ENCODE measurements at places on chromosomes 7 and 10.

DNA sequence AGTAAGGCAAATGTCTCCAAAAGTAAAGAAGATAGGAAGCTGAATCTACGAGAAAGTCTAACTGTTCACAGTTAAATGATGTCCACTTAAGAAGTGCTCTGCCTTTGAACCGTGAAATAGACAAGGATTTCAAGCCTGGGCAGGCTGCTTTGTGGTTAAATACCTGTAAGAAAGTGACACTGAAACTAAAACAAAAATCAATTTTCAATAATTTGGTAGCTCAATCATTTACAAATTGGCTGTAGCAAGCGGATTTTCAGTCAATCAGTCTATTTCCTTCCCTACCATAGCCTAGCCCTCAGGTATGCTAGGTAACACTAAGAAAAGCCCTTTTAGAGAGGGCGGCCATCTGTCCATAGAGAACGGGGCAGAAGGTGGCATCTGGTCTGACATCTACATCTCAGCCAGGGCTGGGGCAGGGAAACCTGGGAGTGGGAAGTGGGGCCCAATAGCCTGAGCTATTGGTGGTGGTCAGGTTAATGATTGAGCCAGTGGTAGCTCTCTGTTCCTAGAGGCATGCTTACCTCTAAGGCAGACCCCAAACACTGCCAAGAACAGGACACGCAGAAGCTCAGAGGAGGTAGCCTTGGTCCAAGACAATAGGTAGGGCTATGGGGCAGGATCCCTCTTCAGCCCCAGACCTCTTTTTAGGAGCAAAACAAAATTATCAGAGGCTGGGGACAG lies 223.2 kb downstream of the CCSER2 start:
- no peak for DNase-seq

- DNase-seq: peak; percentile 67
Observed at GRCh38 chr7:74272305-74273038, 16.7 kb upstream of the CLIP2 start.

DNA sequence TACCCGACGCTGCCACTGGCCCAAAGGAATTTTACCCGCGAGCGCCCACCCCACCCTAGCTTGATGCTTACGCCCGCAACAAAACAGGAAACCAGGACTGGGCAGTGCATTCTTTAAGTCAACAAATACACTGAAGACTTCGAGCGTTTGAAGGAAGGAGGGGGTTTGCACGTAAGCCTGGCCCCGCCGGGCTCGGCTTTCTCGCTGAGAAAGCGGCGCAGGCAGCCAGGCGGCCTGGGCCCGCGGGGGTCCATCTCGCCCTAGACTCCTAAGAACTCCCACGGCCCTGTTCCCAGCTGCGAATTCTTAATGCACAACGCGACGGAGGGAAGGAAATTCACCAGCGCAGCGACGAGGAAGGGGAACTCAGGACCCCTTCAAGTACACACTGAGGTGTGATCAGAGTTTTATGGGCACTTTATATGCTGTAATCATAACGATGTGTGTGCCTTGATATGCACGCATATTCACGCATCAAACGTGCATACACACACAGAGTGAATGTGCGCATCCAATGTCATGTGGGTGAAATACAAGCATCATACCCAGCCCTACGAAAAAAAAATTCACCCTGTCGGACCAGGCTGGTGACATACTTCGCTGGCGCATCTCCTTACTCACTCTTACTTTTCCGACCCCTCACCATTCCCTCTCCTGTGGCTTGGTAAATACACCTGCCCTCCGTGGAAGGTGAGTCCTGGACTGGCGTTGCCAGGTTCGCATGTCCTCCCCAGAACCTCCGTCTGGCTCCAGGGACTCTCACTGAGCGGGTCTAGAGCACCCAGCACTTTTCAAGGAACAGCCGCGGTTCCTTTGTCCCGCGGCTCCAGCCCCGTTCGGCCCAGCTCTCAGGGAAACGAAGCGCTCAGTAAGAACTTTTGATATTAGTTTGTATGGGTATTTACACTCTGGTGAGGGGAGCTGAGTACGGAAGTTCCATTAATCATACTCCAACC lies 5.7 kb upstream of the HOXA13 start:
- no peak for DNase-seq

GRCh38 chr10:14583252-14583651 lies 191.4 kb downstream of the FAM107B start:
- no peak for DNase-seq

DNA sequence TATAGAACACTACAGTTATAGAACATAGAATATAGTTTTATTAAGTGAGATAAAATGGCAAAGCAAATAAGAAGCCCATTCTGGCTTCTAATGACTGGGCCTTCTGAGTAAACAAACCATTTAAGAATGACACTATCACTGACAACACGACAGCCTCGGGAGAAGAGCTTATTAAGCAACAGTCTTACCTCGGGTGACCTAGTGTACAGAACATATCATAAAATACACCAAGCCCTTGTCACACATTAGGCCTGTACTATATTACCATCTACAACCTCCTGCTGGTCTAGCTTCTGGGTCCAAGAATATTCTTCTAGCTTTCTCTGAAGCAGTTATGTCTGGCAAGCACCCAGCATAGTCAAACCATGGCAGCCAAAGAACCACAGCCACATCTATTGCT lies 32.0 kb downstream of the CCDC186 start:
- no peak for DNase-seq

GRCh38 chr10:27792216-27792615 lies 46.6 kb upstream of the MKX start:
- no peak for DNase-seq

- no peak for DNase-seq
Observed at GRCh38 chr7:4299431-4299830, 382.7 kb upstream of the FOXK1 start.

DNA sequence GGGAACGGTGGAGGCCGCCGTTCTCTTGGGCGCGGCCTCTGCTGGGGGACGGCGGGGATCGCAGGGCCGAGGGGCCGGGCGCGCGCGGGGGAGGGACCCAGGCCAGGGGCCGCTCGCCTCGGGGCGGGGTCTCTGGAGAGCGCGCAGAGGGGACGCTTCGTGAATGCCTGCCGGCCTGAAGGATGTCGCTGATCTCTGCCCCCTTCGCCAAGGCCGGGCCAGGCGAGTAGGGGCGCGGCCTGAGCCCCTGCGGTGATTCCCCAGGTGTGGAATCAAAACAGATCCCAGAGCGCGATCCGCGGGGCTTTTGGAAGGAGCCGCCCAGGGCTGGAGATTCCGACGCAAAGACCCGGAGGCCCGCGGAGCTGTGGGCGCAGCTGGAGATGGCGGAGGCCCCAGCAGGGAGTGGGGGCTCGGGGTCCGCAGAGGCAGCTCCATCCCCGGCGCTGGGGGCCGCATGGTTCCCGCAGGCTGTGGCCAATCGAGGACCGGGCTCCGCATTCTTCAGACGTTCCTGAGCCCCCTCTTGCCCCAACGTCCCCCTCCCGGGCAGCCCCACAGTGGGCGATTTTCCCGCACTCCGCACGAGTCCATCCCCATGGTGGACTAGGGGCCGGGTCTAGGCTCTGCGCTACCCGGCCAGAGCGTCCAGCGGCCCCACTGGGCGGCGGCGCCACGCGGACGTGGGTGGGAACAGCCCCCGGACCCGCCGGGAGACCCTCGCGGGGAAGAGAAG lies 166.0 kb downstream of the ACTR3B start:
- DNase-seq: no peak

DNA sequence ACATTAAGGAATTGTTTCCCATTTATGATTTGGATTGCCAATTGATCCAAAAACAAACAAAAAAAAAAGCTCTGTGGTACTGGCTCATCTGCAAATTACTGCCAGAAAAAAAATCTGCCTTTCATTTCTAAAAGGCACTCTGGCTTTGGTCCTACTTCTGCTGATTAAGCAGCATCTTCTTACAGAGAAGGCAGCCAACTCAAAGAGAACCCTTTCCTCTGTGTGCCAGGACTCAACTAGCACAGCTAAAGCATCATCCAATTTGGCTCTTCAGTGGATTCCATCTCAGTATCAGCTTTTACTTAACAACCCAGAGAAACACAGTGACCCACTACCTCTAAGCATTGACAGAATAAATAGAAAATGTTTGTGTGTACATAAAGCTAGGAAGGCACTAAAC lies 80.6 kb downstream of the GSAP start:
- peak; percentile 54 for DNase-seq

- DNase-seq: no peak
Observed at GRCh38 chr10:98919899-98920298, 315.8 kb downstream of the HPSE2 start.

GRCh38 chr10:110737886-110738634 lies 93.9 kb downstream of the RBM20 start:
- DNase-seq: no peak

- no peak for DNase-seq
Observed at GRCh38 chr10:87761892-87762291, 56.1 kb downstream of the ATAD1 start.

DNA sequence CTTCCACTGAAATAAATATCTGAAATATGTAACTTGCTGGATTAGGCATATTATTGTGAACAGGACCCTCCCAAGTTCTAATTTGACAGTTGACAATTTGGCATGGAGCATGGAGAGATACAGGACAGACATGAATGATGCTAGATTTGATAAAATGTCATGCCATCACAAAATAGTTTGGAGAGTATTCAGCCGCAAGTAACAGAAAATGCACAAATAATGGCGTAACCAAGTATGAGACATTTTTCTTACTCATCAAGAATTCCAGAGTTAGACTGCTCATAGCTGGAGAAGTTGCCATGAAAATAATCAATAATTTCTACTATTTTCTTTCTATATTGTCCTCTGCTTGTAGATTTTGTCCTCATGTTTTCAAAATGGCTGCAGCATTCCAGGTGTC lies 45.5 kb upstream of the GPAM start:
- no peak for DNase-seq

DNA sequence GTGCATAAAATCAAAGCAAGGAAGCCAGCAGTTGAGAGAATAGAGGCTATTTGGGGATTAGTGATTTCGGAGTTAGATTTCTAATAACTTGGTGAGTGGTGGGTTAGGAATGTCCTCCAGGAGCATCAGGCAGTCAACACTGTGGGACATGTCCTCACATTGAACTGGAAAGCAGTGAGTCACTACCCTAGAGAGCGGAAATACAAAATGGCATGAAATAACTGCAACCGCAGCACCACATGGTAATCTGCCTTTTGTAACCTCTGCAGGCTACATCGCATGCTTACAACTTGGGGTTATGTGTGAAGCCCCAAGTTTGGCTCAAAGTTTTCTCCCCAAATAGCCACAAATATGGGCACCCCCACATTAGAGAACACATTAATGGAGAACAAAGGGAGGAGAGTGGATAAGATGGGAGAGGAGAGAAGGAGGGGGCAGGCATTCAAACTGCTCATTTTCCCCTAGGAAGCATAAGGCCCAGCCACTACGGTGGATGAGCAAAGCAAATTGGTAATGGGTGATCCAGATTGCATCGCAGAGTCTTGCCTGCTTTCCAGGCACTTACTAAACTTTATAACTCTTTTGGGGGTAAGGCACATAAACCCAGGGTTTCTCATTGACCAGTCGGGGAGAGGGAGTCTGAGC lies 22.0 kb upstream of the SLF2 start:
- DNase-seq: no peak

DNA sequence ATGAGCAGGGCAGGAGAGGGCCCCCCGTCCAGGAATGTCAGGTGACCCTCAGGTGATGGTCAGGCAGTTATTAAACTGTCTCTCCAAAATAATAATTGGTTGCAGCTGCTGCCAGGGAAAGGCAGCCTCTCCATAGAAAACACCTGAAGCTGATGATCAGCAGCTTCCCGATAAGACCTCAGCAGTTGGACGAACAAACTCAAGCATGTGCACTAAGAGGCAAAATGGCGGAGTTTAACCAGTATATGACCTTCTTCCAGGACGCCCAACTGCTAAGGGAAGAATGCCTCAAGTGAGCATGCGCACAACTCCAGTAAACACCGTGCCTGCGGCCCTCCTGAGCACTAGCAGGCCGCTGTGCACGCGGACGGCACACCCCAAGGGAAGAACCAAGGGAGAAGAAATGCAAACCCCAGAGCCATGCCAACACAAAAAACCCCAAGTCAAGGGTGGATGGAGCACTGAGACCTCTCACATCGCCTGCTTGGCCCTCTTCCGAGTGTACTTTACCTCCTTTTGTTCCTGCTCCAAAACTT lies 38.9 kb upstream of the ADARB2 start:
- no peak for DNase-seq

DNA sequence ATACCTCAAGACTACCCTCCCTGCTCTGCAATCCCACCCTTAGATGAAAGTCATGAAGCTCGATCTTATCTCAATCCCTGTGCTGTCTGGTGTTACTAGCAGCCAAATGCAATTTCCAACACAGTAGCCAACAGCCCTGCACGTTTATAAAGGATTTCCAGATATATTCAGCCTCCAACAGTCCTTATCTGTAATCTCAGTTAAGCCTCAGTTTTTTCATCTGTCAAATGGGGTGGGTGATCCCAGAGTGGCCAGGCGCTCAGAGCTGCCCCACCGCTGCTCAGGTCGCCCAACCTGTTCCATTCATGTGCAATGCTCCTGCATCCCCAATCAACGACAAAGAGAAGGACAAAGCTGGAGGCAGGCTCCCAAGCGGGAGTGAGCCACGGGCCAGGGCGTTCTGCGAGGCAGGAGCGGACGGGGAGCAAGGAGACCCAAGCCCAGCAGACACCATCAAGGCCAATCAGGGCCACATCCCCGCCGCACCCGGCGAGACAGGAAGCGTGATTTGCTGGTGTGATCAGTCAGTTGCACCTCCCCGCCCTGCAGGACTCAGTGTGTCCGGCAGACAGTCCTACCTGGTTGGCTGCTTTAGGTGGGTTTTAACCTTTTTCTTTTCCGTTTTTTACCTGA lies 19.7 kb downstream of the PDGFA start:
- no peak for DNase-seq

DNA sequence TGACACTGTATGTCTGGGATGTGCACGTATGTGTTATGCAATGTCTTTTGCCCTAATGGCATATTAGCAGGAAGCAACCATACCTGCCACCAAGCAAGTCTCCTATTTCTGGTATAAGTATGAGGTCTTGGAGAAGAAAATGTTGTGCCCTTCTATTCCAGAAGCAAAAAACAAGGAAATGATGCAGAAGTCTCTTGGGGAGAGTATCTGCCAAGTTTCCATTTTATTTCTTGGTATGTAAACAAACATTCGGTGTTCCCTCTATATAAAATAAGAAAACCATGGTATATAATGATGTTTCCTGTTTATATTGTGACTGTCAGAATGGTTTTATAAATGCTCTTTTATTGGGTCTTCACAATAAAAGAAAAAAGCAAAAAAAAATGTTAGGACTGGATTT lies 19.3 kb upstream of the MYO3A start:
- DNase-seq: no peak

DNA sequence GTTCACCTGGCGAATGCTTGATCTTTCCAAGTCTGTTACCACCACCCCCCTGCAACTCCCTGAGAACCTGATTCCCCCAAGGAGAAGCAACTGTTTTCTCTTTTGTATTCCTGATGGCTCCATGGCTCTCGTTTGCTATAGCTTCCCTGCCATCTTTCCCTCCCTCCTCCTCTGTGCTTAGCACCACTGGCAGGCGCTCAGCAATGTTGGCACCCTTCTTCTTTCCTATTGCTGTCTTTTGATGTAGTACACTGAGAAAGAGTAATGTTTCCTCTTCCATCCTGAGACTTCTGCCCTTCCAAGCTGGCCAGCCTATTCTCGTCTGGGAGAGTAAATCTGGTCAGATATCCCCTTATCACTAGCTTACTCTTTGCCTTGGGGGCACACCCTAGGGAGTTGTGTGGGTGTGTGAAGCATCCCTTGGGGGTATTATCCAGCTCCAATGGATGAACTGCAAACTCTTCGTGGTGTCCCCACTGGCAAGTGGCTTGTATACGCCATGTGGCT lies 74.0 kb downstream of the BMPER start:
- DNase-seq: no peak

GRCh38 chr10:13810568-13810967 lies 223.8 kb downstream of the PRPF18 start:
- no peak for DNase-seq
